ENCODE measurements at places on chromosomes 16 and 17. TPM values are rescaled to one million over a fixed set of nuclear protein-coding genes. Genes with fewer than 3 reads are reported as not detected.

DNA sequence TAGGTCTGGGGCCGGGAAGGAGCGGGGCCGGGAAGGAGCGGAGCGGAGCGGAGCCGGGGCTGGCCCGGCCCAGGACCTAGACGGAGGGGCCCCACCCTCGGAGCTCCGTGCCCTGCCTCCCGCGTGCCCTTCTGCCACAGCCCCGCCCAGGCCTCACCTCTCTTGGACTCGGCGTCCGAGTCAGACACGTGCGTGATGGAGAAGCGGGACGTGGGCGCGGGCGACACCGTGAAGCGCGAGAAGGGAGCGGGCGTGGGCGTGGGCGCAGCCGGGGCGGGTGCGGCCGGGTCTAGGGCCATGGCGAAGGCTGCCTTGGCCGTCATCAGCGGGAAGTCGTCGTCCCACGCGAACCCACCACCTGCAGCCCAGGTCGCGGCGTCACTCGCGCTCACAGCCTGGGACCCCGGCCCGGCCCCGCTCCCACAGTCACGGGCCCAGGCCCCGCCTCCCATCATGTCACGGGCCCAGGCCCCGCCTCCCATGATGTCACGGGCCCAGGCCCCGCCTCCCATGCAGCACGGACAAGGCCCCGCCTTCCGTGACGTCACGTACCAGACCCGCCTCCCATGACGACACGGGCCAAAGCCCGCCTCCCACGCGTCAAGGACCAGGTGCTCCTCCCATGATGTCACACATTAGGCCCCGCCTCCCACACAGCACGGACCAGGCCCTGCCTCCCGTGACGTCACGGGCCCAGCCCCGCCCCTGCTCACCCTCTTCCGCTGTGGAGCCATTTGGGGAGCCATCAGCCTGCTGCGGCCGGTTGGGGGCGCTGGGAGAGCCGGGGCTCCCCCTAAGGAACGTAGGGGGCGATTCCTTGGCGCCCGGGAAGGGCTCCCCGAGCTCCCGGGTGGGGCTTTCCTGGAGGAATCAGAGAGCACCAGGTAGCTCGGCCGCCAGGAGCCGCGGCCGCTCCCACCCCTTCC lies 45.8 kb upstream of the PVALEF start:
- peak; percentile 88 for DNase-seq

GRCh38 chr16:4795828-4796572 lies 831 bp downstream of the SMIM22 start:
- DNase-seq = no peak

- DNase-seq = peak; percentile 85
These were observed 92.6 kb downstream of the DNAH17 start for GRCh38 chr17:78484271-78485246.

DNA sequence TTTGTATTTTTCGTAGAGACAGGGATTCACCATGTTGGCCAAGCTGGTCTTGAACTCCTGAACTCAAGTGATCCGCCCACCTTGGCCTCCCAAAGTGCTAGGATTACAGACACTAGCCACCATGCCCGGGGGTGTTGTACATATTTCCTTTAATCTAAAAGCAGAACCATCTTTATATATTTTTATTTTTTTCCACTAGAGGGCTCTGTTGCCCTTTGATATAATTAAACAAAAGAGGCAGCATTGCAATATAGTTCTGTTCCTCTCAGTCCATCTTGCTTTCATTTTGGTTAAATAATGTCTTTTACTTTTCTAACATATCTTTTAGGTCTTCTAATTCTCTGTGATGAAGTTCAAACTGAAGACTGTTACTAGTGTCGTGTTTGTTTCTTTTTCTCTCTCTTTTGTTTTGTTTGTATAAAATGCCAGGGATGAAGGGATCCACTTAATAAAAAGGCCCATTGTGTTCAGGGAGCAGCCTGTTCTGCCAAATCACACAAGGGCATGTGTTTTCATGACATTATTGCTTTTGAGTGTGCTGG lies 23.4 kb downstream of the WWOX start:
- DNase-seq = no peak

- DNase-seq = peak; percentile 74
These were observed 9.7 kb downstream of the RMI2 start for GRCh38 chr16:11354733-11355574.

DNA sequence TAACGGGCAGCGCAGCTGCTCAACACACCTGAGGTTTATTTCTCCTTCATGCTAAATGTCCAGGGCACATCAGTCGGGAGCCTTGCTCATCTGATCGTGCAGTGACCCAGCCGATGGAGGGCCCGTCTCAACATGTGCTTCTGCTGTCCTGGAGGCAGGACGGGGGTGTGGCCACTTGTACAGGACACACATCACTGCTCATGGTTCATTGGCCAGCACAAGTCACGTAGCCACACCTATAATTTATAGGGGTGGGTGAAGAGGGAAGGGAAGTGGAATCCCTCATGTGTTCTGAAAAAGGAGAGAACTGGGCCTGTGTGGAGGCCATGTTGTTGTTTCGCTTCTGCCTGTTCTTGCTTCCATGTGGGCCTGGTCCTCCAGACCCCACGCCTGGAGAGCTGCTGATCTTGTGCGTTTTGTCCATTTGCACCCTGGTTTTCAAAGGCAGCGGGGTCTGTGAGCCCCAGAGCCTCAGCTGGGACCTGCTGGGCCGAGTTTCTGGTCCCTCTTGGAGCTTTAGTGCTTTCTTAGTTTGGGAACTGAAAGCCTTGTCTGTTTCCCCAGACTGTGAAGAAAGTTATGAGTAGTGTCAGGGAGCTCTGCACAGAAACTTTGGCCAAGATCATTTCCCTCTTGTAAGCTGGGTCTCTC lies 60.5 kb downstream of the CMIP start:
- no peak for DNase-seq

DNA sequence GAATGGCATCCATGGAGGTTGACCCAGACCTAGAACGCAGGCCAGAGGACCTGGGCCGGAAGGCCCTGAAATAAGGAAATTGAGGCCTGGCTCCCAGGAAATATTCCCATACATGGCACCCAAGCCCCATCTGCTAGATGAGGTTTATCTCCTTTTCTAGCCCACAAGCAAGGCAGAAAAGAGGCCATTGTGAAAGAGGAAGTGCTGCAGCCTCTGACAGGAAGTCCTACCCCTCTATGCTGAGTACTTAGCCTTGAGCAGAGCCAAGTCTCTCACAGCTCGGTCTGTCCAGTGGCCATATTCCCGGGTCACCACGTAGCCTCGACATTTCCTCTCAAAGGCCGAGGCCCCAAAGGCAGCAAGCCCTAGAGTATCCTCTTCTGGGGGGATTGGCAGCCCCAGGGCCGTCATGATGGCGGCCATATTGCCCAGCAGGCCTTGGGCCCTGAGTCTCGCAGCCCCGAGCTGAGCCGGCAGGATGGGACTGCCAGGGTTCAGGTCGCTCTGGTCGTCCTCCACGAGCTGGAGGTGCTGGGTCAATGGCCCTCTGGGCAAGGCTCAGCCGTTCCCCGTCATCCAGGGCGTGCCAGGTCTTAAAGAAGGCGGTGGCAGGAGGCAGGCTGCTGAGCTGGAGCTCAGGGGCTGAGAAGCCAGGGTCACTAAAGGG lies 7.8 kb downstream of the CTF1 start:
- no peak for DNase-seq

- no peak for DNase-seq
These were observed 23.4 kb upstream of the MFSD6L start for GRCh38 chr17:8822401-8823035.

DNA sequence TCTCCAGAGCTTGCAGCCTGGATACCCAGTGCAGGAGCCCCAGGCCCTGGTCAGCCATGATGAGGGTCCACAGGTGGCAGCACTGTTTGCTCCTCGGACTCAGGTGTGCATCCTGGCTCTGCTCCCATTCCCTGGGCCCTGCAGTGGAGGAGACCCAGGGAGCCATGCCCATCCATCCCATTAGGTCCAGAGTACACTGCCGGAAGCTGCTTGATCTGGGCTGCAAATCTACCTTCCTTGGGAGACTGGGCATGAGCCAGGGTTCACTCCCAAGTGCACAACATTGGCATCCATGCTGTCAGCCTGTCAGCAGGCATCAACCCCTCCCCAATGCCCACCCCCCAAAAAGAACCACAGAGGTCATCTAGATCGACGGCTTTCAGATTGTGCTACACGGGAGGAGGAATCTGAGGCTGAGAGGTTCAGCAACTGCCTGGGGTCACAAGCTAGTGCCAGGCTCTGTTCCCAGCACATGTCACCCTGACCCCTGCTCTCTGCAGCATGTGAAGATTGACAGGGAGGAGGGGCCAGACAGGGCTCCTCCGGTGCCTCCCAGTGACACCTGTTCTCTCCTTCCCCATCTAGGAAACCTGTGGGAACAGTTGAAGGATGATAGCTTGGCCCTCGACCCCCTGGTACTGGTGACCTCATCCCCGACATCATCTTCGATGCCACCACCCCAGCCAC lies 15.7 kb downstream of the UNC119 start:
- DNase-seq = no peak

GRCh38 chr16:57518520-57518919 lies 17.9 kb downstream of the CCDC102A start:
- DNase-seq = no peak

- DNase-seq = peak; percentile 69
These were observed 108.5 kb upstream of the CCL2 start for GRCh38 chr17:34146440-34147043.

DNA sequence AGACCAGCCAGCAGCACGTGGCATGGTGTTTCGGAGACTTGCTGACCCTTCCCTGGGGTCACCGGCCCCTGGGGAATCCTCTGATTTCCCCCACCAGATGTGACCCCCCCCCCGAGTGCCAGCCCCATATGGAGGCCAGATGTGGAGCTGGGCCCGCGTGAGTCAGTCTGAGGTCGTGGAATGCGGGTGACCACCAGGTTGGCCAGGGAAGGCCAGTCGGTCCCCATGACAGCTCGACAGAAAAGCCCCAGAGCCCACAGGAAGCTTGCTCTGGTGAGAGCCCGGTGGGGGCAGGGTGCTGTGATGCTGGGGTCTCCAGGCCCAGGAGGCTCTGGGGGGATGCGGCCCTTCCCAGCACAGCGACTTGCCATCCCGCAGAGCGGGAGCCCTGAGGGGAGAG lies 209.0 kb downstream of the NTN1 start:
- no peak for DNase-seq

GRCh38 chr17:58219789-58220183 lies 731 bp upstream of the MKS1 start:
- no peak for DNase-seq

DNA sequence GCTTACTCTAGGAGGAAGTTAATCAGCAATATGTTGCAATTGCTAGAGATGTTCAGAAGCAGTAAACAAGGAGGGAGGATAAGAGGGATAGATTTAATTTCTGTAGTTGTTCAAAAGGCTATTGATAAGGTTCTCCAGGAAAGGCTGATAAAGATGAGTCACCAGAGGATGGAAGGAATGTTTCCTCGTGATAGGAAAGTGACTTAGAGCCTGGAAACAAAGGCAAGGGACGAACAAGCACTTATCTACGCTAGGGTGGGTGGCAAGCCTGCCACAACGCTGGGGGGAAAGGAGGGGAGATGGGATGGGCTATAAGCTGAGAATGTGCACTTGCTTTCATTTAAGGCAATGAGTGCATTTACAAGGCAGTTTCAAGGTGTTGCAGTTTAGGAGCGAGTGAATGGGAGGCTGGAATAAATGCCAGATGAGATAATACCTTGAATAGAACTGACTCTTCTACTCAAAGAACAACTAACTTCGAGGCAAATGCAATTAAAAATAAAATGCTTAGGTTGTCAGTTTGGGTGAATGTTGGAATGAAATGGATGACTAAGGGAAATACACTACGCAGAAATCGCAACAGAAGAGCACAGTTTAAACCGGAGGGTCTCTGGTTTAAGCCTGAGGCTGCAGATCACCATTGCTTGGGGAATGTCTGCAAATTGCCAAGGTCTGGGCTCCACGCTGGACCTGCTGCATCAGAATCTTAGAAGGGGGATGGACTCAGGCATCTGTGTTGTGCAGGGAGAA lies 76.0 kb upstream of the RBBP6 start:
- no peak for DNase-seq

DNA sequence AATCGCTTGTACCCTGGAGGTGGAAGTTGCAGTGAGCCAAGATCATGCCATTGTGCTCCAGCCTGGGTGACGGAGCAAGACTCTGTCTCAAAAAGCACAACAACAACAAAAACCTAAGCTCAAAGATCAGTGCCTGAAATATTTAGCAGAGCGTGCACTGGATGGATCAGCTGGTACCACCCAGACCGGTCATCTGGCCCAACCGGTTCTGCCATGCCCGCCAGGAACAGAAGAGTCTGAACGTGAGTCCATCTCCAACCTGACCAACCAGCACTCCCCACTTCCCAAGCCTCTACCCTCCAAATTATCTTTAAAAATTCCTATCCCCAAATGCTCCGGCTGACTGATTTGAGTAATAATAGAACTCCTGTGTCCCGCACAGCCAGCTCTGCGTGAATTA lies 1.5 kb upstream of the UQCC4 start:
- DNase-seq = no peak

GRCh38 chr16:66390346-66391108 lies 24.0 kb downstream of the CDH5 start:
- DNase-seq = no peak

GRCh38 chr17:35543856-35544255 lies 6.4 kb upstream of the SLFN12L start:
- no peak for DNase-seq

DNA sequence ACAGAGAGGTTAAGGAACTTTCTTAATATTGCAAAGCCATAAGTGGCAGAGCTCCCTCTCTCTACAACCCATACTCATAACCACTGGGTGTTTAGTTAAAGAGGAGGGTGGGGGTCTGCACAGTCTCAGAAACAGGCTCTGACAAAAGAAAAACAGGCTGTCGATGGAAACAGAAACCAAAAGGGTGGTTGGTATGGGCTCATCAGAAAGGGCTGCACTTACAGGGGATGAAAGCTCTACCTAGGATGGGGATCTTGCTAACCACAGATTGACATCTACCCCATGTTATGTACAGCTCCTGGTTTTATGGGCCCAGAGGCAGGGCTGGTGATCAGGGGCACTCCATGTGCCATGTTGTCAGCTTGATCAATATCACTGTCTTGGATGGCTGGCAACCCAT lies 111.4 kb downstream of the CYLD start:
- DNase-seq = no peak

- DNase-seq = no peak
These were observed 834.0 kb downstream of the CDH11 start for GRCh38 chr16:64287655-64288528.

DNA sequence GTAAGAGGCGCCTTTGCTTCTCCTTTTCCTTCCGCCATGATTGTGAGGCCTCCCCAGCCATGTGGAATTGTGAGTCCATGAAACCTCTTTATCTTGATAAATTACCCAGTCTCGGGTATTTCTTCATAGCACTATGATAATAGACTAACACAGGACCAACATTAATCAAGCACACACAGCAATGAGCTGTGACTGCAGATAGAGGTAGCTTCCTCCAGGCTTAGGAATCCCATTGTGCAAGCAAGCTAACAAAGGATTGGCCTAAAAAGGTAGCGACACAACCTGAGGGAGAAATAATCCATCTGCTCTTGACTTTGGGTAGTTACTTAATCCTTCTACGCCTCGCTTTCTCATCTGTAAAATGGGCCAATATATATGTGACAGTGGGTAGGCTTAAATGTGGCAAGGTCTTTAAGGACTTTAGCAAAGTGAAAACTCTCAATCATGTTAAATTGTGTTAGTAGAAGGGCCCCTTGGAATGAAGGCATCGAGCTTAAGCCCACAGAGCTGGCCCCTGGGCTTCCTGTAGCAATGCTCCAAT lies 393.6 kb downstream of the SOX9 start:
- DNase-seq = no peak

SDR42E2 gene
- 0.44 TPM for total RNA-seq

APOH gene
- total RNA-seq = not detected

PERCC1 gene
- total RNA-seq = 1.2 TPM

PPY gene
- not detected for total RNA-seq

ADAM11 gene
- total RNA-seq = 0.55 TPM

DRC3 gene
- 0.67 TPM for total RNA-seq

CCL22 gene
- total RNA-seq = 0.33 TPM

MT3 gene
- total RNA-seq = 16.3 TPM

SDR42E1 gene
- total RNA-seq = 13.9 TPM

TPSG1 gene
- total RNA-seq = not detected

All from activated naive CD8-positive, alpha-beta T cell treated with anti-CD3 and anti-CD28 coated beads, Interleukin-2, amount 10 ng/mL, durations not matched to agents 7 days and 5 days (primary cell).